ENCODE measurements at places on chromosomes 3 and 15. TPM values are rescaled to one million over a fixed set of nuclear protein-coding genes. Genes with fewer than 3 reads are reported as not detected.

- DNase-seq: no peak
These were observed 19.4 kb downstream of the DHX36 start for GRCh38 chr3:154304936-154305335.

Gene ATP13A5
- under 0.01 TPM for total RNA-seq

DNA sequence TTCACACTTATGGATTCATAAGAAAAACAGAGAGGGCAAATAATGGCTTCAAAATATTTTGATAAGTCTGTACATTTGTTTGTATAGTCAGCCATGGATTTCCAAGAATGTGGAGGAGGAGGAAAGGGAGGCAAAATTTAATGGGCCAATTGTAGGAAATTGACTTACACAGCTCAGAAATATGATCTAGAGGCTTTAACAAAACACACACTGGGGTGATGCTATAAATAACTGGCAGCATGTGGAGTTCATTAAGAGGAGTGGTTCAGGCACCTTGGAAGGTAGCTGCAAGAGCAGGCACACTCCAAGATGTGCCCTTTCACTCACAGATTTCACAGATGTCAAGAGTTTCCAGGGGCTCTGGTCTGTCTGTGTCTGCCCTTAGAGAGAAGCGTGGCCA is 193.4 kb upstream of the RASGRP1 start:
- no peak for DNase-seq

GRCh38 chr3:72185549-72186399 is 400.8 kb upstream of the PROK2 start:
- DNase-seq: no peak

Gene IL20RB
- total RNA-seq: 0.62 TPM

All from occipital lobe (tissue), 3 donors.